NCI-H2081 (cell line): ENCODE measurements at places on chromosomes 2 and 18.

GRCh38 chr2:113875135-113875534 is 14.8 kb upstream of the ACTR3 start:
- DNase-seq: no peak

- DNase-seq: no peak
These were observed 115.1 kb downstream of the SH3BP4 start for GRCh38 chr2:235066895-235067294.

- no peak for DNase-seq
These were observed 33.1 kb downstream of the EN1 start for GRCh38 chr2:118814368-118814767.

DNA sequence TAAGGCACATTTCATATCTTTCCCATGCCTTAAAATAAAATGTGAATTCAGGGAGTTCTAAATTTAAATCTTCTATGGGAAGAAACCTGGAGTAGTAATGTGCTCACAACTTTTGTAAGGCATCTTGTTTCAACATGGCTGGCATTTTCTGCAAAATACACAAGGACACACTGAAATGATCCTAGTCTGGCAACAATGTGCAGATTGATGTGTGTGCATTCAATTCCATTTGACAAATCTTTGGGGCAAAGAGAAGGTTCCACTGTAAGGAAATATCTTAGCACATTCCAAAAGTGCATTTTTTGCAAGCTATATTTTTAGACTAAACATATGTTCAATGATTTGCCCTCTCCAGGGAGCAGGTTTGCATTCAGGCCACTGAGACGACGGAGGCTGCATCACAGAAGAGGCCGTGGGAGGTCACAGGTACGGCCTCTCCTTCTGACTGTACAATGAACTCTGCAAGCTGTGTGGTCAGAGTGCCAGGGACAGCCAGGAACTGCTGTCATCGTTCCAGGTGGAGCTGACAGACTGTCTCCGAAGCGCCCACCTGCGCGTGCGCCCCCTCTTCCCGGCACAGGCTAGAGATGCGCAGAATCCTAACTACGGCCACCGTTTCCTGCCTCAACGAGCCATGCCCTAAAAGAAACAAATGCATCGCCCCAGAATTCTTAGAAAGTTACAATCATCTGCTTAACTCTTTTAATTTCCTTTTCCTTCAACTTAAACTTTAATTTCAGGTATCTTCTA is 149.2 kb upstream of the POU3F3 start:
- no peak for DNase-seq

- no peak for DNase-seq
These were observed 15.8 kb upstream of the ATOH8 start for GRCh38 chr2:85737961-85738360.

GRCh38 chr2:218261423-218262236 is 815 bp downstream of the GPBAR1 start:
- DNase-seq: no peak

DNA sequence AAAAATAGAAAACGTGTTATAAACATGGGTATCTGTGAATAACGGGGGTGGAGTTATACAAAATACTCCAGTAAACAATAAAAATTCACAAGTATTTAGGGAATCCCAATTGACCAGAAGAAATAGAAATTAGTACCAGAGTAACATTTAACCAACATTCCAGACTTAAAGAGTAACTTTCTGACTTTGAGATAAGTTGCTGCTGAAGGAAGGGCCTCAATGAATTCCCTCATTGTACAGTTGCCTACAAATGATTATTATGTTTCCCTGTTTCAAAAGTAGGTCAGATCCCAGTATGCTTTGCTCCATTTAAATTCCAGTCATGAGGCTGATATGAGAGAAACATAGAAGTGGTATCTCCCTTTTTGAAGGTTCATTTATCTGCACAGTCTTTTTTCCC is 88.3 kb upstream of the KCNH7 start:
- DNase-seq: no peak

- DNase-seq: no peak
These were observed 177.4 kb downstream of the TWIST2 start for GRCh38 chr2:239025096-239025801.

DNA sequence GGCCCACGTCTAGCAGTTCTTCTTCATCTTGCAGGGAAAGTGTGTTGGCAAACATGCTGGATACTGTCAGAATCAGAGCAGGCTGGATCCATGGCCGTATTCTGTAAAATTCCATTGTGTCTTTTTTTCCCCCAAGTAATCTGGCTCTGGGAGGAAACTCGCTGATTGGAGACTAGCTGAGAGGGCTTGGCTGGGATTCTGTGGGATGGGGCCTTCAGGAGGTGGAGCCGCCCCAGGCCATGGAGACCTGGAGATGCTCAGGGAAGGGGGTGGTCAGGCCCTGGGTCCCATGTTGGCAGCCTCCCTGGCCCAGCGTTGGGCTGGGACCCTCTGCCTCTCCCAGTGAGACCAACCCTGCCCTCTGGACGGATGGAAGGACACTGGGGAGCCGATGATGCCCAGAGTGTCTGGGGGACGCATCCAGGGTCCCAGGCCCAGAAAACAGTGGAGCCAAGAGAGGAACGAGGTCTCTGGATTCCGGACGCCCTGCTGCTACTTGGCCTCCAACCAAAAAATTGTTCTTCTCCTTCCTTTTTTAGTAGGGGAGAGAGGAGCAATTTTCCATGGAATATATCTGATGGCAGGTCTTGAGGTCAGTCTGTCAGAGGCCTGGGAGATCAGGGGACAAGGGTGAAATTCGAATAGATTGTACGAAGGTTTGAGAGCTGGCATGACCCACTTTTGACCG is 114.5 kb downstream of the AGAP1 start:
- no peak for DNase-seq

DNA sequence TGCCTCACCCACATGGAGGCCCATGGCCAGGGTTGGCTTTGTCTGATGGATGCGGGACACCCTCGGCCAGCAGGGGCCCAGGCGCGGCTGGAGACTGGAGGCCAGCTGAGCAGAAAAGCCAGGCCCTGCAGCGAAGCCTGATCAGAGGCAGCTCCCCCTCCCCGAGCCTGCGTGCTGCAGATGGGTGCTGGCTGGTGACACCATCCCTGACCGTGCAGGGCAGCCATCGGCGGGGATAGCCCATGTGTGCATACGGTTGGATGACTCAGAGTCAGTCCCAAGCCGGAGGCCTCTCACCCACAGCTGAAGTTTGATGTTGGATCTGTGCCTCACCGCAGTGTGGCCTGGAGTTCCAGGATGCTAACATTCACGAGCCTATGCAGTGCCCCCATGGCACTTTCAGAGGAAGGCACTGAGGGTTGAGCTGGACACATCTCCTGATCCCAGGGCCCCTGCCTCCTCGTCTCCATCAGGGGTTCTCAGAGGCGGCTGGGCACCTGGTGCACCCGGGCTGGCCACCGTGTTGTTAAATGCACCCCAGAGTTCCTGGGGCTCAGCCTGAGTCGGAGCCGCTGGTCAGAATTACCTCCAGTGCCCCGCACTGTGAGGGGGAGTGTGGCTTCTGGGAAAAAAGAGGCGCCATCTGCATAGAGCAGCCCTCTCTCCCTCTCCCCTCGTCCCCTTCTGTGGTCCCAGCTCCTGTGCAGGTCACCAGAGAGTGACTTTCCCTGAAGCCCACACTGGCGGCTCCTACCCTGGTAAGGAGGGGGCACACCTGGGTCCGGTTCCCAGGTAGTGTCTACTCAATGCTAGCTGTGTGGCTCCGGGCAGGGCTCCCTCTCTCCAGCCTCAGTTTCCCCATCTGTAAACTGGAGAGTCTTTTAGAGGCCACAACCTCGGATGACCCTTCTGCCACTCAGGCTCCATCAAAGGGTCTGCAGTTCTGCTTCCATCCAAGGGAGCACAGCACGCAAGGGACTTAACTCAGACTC is 19.4 kb upstream of the KIF1A start:
- no peak for DNase-seq

DNA sequence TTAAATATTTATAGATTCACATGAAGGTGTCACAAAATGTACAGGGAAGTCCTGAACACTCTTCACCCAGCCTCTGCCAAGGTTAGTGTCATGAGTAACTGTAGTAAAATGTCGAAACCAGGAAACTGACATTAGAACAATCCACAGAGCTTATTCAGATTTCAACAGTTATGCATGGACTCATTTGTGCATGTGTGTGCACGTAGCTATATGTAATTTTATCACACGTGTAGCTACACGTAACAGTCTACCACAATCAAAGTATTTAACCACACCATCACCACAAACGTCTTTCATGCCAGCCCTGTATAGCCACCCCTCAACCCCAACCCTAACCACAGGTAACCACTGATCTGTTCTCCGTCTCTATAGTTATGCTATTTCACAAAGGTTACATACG is 211.7 kb upstream of the REV1 start:
- DNase-seq: no peak
